Spinal cord (tissue), 10 donors: ENCODE measurements at places on chromosomes 6 and 20. TPM values are rescaled to one million over a fixed set of nuclear protein-coding genes. Genes with fewer than 3 reads are reported as not detected.

Gene SAMD3
- 3.9 TPM for polyA plus RNA-seq

- no peak for DNase-seq
- no peaks in the 10 kb centered on the region for H3K36me3 ChIP-seq
- no peak overlapping the region for H3K27ac ChIP-seq
- no peaks in the 10 kb centered on the region for H3K27me3 ChIP-seq
- H3K4me3 ChIP-seq, result no peak overlapping the region
- H3K4me1 ChIP-seq, result no peaks in the 10 kb centered on the region
These were observed 14.7 kb downstream of the DPPA5 start for GRCh38 chr6:73339340-73339739.

- H3K4me1 ChIP-seq, result peaks cover 14% of the 10 kb centered on the region
- H3K4me3 ChIP-seq, result no peak overlapping the region
- DNase-seq, result no peak
These were observed 4.5 kb downstream of the CCDC170 start for GRCh38 chr6:151498327-151498726.

GRCh38 chr20:62458275-62459251, 17.2 kb downstream of the GATA5 start:
- H3K4me1 ChIP-seq, result peaks cover 25% of the 10 kb centered on the region
- H3K27me3 ChIP-seq, result no peaks in the 10 kb centered on the region
- no peak for DNase-seq

DNA sequence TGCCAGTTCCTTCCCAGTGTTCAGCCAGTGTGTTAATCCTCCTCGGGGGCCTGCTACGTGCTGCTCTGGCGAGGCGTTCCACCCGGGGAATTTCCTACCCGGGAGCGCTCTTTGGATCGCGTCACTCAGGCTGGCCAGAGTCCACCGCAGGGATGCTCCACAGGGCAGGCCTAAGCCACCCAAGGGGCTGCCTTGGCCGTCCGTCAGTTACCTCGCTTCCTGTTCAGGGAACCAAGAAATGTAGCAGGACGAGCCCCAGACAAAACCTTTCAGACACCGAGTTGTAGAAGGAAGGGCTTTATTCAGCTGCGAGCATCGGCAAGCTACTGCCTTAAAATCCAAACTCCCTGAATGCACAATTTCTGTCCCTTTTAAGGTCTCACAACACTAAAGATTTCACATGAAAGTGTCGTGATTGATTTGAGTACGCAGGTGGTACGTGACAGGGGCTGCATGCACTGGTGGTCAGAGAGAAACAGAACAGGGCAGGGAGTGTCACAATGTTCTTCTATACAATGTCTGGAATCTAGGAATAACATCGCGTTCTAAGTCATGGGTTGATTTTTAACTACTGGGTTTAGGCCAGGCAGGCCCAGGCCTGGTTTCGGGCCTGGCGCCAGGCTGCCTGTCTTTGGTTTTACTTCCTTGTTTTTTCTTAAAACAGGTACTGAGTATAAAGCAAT, 15.7 kb upstream of the POU5F1 start:
- H3K36me3 ChIP-seq, result no peaks in the 10 kb centered on the region
- no peak for DNase-seq
- H3K4me3 ChIP-seq, result no peak overlapping the region
- H3K4me1 ChIP-seq, result no peaks in the 10 kb centered on the region

DNA sequence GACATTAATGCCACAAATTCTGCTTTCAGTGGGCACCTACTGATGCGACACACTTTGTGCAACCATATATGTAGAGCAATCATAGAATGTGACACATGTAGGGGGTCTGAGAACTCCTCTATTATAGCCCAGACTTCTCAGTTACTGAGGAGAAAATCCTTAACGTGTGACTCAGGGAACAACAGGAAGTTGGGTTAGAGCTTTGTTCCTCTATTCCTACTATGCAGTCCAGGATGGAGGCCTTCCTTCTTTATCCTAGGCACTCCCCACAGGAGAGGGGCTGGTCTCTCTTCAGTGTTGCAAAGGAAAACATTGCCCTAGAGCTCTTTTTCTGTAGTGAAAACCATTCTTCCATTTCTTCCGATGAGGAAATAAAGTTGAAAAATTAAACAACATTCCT, 39.6 kb upstream of the RCAN2 start:
- no peaks in the 10 kb centered on the region for H3K36me3 ChIP-seq
- no peaks in the 10 kb centered on the region for H3K27me3 ChIP-seq
- no peak overlapping the region for H3K4me3 ChIP-seq
- H3K4me1 ChIP-seq, result no peaks in the 10 kb centered on the region
- no peak overlapping the region for H3K27ac ChIP-seq
- no peak for DNase-seq

DNA sequence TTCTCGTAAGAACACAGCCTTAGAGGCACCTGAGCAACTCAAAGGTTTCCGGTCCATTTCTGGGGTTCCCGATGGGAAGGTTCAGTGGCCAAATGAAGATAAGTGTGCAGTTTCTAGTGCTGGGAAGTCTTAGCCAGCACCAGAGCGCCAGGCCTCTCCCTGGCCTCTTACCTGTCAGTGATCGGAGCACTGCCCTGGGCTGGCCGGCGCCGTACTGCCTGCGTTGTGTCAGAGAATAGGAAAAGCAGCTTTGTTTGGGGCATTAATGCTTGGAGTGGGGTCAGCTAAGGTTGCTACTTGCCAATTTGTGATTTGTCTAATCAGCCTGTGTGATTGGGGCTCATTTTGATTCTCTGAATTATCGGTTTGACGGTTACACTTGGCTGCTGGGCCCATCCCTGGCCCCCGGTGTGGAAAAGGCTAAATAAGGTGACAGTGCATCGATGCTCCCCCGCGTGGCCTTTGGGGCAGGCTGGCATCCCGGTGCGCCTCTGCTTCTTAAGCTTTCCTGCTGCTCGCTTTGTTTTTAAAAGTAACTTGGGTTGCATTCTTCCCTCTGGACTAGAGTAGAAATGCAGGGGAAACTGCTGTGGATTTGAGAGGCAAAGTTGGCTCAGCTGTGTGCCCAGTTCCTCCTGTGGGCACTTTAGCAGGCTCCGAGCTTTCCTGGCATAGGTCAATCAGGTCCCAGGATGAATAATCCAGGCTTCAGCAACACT, 51.8 kb downstream of the TCP11 start:
- no peak for DNase-seq
- H3K4me3 ChIP-seq, result no peak overlapping the region
- no peaks in the 10 kb centered on the region for H3K27me3 ChIP-seq
- H3K4me1 ChIP-seq, result peaks cover 34% of the 10 kb centered on the region
- H3K27ac ChIP-seq, result no peak overlapping the region
- peaks cover 60% of the 10 kb centered on the region for H3K36me3 ChIP-seq

DNA sequence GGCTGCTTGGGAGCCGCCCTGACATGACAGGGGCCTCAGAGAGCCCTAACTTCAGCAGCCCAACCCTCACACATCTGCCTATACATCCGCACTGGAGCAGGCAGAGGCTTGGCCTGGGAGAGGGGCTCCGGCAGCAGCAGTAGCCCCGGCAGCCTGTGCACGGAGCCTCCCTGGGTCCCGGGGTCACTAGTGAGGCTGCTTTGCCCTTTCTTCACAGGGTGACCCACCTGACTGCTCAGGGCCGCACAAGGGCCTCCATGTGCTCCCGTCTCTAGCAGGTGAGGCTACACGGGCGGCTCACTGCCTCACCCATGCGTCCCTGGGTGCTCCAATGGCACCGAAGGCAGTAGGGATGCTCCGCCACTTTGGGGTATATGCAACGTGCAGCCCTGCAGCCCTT, 36.7 kb upstream of the STX16 start:
- no peaks in the 10 kb centered on the region for H3K27me3 ChIP-seq
- peaks cover 43% of the 10 kb centered on the region for H3K4me1 ChIP-seq
- H3K4me3 ChIP-seq, result no peak overlapping the region
- no peak for DNase-seq

DNA sequence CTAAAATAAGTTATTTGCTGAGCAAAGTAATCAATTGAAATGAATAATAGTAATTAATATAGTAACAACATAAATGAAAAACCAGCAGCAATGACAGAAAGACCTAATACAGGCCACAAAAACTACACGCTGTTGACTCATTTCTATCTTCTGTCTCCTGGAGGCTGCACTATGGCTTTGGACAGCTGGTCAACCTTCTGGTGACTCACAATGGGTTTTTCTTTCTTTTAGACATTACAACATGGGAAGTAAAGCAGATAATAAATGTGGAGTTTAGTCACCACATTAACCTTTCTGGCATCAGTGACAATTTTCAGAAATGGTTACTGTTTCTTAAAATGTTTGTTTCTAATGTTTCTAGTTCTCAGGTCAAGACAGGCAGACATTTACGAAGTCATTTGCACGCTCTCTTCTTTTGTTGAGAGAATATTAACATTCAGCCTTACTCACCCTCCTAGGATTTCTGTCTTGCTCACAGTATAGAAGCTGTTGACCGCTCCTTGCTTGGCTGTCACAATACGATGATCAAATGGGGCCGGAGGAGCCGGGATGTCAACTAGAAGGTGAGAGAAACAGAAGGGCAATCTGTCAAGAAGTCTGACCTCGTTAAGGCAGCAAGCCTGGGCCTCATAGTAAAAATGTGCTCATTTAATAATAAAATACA, 62.2 kb downstream of the MYLK4 start:
- DNase-seq, result no peak
- no peaks in the 10 kb centered on the region for H3K4me1 ChIP-seq
- H3K27me3 ChIP-seq, result no peaks in the 10 kb centered on the region
- no peaks in the 10 kb centered on the region for H3K36me3 ChIP-seq
- no peak overlapping the region for H3K4me3 ChIP-seq
- H3K27ac ChIP-seq, result no peak overlapping the region

DNA sequence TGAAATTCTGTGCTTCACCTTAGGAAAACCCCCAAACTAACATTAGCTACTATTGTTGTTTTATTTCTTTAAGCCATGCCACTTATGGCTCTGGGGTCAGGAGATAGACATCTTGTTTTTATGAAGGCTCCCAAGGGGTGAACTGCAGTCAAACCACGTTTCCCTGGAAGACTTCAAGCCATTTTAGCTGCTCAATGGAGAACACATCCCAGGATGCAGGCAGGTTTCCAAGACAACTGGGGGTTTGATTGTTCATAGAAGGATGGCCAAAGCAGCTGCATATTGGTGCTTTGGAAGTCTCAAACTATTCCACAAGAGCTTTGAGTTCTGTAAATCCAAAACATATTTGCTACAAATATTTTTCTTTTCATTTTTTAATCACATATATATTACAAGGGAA, 818.0 kb downstream of the MAFB start:
- H3K4me1 ChIP-seq, result no peaks in the 10 kb centered on the region
- H3K4me3 ChIP-seq, result no peak overlapping the region
- peak; percentile 78 for DNase-seq
- H3K27me3 ChIP-seq, result no peaks in the 10 kb centered on the region
